HCT116 (cell line): ENCODE measurements at places on chromosomes 6 and 20.

GRCh38 chr20:30502670-30503069 lies 754.8 kb upstream of the DEFB115 start:
- DNase-seq: no peak

- DNase-seq: peak; percentile 27
Observed at GRCh38 chr6:5135788-5136376, 50.7 kb downstream of the PPP1R3G start.

- no peak for DNase-seq
Observed at GRCh38 chr20:63636752-63637628, 10.1 kb upstream of the GMEB2 start.

GRCh38 chr20:59217794-59218280 lies 54.2 kb downstream of the ZNF831 start:
- no peak for DNase-seq

GRCh38 chr6:100512203-100512862 lies 47.6 kb upstream of the SIM1 start:
- no peak for DNase-seq

GRCh38 chr6:1606780-1607515 lies 2.8 kb upstream of the FOXC1 start:
- DNase-seq: no peak

DNA sequence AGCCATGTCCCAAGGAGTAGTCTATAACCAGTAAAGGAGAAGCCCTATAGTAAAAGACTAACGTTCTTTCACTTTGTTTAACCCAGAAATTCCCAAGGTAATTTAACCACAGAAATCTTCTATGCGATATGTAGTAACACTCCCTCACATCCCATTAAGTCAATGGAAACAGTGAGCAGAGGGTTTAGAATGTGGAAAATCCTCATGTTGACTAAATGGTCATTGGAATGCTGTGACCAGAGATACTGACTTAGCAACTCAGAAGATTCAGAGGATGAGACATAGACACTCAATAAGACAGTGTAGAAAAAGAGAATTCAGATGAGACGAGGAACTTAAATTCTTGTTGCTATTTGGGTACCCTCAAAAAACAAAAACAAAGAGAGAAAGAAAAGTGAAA lies 562.2 kb upstream of the NOX3 start:
- DNase-seq: no peak

DNA sequence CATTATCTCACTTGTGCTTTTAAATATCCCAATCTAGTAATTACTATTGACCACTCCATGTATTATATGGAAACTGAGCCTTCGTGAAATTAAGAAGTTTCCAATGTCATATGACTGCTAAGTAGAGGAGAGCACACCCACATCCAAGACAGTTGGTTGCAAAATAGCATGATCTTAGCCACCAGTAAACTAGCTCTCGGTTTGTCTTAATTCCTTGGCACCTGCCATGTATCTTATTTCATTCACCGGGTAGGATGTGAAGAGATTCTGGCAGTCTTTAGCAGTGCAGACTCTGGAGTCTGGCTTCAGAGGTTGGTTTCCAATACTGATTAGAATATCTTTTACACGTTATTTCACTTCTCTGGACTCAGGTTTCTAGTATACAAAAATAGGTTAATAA lies 270.3 kb downstream of the LAMA2 start:
- DNase-seq: no peak

- no peak for DNase-seq
Observed at GRCh38 chr6:33925936-33926335, 122.1 kb upstream of the MLN start.

- DNase-seq: no peak
Observed at GRCh38 chr20:51784299-51784698, 16.1 kb upstream of the ATP9A start.

GRCh38 chr6:118650582-118651281 lies 659 bp downstream of the CEP85L start:
- no peak for DNase-seq

DNA sequence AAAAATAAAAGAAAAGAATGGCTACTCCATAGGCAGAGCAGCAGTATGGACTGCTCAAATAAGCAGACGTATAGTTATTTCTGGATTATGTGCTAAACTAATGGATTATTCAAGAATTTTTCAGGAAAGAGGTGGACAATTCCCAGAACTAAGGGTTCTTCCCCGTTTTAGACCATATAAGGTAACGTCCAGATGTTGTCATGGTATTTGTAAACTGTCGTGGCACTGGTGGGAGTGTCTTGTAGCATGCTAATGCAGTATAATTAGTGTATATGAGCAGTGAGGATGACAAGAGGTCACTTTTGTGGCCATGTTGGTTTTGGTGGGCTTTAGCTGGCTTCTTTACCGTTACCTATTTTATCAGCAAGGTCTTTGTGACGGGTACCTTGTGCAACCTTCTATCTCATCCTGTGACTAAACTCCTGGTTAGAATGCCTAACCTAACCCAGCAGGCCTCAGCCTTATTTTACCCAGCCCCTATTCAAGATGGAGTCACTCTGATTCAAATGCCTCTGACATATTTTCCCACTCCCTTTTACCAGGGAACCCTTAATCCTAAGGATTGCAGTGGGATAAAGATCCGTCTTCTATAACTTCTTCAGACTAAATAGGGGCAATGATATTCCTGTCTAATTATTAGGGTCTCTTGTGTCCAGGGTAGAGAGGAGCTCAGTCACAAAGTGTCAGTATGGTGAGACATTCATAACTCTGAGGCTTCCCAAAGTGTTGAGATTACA lies 11.1 kb upstream of the TRIM38 start:
- DNase-seq: no peak

- no peak for DNase-seq
Observed at GRCh38 chr6:143872201-143872600, 7.9 kb downstream of the ZC2HC1B start.

- DNase-seq: no peak
Observed at GRCh38 chr6:163387317-163387716, 27.2 kb upstream of the QKI start.

DNA sequence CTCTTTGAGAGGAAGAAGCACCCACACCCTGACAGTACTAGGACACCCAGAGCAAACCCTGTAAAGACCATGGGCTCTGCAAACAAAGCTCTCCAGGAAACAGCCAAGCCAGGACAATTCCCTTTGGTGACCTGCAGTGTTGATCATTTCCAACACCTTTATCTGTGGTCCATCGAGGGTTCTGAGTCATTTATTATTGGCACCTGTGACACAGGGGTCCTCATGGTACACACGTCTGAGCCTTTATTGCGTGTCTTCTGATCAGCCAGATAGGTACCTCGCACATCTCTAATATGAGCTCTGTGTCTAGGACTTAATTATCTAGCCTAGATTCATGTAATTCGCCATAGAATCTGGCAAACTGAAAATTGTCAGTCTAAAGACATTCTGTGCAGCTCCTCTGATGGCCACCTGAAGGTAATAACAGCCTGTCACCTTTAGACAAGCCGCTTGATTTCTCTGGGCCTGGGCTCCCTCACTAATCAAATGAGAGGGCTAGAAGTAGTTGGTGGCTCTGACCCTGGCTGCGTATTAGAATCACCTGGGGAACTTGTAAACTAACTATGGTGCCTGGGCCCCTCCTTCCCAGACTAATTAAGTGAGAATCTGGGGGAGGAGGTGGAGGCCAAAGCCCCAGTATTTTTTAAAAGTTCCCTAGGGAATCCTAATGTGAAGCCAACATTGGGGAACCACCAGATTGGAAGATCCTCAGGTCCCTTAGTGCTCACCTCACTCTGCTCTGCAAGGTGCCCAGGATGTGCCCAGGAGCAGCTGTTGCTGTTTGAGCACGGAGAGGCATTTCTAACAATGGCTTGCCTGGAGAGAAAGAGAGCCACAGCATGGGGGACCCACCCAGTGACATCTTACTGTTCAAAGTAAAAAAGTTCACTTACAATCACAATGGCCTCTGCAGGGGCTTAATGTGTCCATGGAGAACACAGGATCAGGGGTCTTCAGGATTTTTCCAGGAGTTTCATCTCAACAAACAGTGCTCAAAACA lies 122.0 kb upstream of the ARID1B start:
- no peak for DNase-seq

- peak; percentile 75 for DNase-seq
Observed at GRCh38 chr20:47150403-47151152, 205.9 kb downstream of the ZMYND8 start.

- DNase-seq: no peak
Observed at GRCh38 chr20:33516882-33517281, 27.0 kb downstream of the CBFA2T2 start.

DNA sequence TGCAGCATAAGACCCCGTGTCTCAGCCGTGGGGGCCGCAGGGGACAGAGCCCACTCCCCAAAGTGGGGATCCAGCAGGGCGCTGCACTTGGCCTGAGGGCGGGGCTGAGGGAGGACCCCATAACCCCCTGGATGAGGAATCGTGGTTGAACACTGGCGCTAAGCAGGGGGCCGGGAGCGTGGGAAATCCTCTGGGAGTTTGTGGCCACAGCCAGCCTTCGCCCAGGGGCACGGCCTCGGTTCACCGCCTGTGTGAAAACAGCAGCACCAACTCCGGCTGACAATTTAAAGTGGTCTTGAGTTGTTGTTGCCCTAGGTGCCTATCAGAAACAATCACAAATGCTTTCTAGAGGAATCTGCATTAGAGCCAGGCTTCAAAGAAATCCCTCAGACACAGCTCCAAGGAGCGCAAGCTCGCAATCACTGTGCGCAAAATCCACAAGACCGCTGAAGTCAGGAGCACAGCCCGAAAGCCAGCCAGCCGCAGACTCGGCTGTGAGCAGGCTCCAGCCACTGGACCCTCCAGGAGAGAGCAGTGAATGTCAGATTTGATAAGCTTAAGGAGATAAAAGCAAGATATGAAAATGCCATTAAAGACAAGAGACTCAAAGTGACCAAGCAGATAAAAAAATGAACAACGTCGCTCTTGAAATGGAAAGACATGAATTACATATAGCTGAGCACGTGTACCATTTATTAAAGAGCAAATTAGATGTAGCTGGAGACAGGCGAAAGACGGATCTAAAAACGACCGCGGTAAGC lies 10.9 kb upstream of the RPS6KA2 start:
- no peak for DNase-seq

DNA sequence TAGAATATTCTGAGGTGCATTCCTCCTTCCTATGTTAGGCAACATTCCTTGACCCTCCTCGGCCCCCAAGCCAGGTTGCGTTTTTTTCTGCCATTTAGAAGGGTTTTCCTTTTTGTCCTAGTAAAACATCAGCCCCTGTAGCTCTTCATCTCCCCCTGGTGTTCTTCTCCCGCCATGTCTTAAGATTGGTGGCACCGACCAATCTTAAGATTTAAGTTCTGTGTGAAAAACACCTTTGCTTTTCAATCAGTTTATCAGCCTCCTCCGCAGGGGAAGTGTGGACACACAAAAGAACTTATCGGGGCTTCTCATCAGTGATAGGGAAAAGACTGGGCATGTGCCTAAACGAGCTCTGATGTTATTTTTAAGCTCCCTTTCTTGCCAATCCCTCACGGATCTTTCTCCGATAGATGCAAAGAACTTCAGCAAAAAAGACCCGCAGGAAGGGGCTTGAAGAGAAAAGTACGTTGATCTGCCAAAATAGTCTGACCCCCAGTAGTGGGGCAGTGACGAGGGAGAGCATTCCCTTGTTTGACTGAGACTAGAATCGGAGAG lies 719 bp upstream of the EDN1 start:
- DNase-seq: peak; percentile 62

- no peak for DNase-seq
Observed at GRCh38 chr6:83546636-83547035, 34.3 kb downstream of the PRSS35 start.

- DNase-seq: no peak
Observed at GRCh38 chr6:144449911-144450597, 164.9 kb downstream of the UTRN start.

- DNase-seq: no peak
Observed at GRCh38 chr6:5093231-5094015, 8.3 kb downstream of the PPP1R3G start.

DNA sequence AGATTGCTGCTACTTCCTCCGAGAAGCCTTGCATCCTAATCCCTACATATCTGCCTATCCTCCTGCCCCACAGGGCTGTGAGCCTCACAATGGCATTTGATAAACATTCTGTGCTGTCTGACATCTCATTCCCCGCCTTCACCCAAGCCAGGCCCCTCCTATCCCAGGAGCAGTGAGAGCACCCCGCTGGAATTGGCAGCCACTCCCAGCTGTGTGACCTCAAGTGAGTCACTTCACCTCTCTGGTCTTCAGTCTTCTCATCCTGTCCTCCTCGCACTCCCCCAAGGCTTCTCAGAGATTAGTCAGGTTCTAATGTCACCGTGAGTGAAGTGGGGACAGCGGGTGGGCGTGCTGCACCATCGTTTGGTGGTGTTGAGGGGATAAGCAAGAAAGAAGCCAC lies 81.7 kb downstream of the CDH22 start:
- no peak for DNase-seq

GRCh38 chr6:77815531-77815930 lies 162.7 kb downstream of the MEI4 start:
- no peak for DNase-seq

GRCh38 chr6:26251354-26252076 lies 113.5 kb upstream of the BTN3A2 start:
- DNase-seq: no peak

- no peak for DNase-seq
Observed at GRCh38 chr20:41769592-41770018, 151.4 kb upstream of the CHD6 start.

DNA sequence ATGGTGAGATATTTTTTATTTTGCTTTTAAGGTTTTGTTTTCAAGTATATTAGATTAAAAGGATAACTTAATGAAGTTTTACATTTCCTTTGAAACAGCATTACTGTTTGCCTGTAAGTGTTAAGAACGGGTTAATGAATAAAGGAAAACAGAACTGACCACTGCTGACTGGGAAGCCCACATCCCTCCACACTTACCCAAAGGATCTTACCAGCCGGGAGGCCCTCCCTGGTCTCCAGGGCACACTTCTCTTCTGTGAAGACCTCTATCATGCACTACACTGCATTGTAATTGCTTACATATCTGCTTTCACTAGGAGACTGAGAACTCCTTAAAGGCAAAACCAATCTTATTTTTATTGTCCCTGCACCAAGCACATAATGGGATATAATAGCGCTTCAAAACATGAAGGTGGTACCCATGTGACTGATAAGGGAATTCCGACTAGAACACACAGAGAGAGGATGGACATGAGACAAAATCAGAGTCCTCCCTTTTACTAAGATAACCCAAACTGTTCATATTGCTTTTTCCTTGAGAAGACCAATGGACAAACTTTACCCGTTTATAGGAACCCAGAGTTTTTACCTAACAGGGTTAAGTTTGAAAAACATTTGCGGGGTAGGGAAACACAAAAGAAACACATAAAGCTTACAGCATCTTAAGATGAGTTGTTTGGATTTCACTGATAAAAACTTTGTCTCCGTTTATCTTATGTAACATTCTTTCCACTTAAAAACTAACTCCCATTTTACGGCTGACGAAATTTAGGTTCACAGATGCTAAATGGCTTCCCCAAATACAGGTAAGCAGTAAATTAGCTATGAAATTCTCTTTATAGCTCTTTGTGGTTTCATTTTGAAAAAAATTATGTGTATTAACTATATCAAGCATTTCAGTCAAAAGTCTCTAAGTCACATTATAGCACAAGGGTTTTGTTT lies 8.7 kb downstream of the EZR start:
- DNase-seq: no peak

GRCh38 chr6:16491666-16492313 lies 253.4 kb downstream of the GMPR start:
- DNase-seq: no peak

GRCh38 chr20:49507741-49508434 lies 25.4 kb upstream of the KCNB1 start:
- no peak for DNase-seq
